ENCODE measurements at places on chromosomes 4 and X.

- DNase-seq = peak; percentile 66
Observed at GRCh38 chrX:65668377-65669310, 1.2 kb downstream of the MSN start.

- no peak for DNase-seq
Observed at GRCh38 chr4:68342134-68342533, 7.8 kb downstream of the YTHDC1 start.

- no peak for DNase-seq
Observed at GRCh38 chr4:147929746-147930145, 197.9 kb downstream of the ARHGAP10 start.

GRCh38 chr4:794900-795725 is 30.8 kb downstream of the CPLX1 start:
- no peak for DNase-seq

DNA sequence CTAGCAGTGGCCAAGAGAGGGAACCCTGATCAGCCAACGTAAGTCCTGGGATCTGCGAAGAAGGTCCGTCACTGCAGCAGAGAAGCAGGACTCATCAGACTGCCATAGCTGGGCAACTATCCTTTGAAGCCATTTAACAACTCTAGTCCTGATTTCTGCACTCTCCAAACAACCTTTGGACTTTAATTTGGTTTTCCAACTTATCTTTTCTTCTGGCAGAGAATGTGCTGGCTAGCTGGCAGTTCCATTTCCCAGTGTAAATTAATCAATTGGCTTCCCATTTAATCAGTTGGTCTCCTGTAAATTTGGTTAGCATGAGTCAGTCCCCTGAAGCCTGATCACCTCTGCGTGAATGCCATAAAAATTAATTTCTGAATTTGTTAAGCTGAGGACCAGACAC is 153.7 kb upstream of the GPR101 start:
- no peak for DNase-seq

DNA sequence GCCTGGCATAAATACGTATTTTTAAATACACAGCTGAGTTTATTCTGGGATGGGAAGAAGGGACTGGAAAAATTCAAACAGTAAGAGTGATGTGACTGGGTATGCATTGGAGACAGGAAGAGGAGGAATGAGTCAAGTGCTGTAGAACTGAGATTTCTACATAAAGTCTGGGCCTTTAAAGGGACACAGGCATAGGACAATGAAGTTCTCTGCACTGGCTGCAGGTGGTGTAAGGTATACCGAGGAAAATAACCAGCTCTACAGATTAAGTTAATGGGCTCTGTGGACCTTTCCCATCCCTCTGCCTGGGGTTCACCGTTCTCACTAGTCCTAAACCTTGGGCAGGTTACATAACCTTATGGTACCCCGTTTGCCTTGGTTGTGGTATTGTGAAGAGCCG is 68.7 kb downstream of the DHX15 start:
- no peak for DNase-seq

- no peak for DNase-seq
Observed at GRCh38 chr4:110850461-110851442, 227.9 kb upstream of the PITX2 start.

- no peak for DNase-seq
Observed at GRCh38 chr4:173128199-173128890, 40.3 kb upstream of the GALNT7 start.

GRCh38 chr4:88102026-88102425 is 56.4 kb downstream of the ABCG2 start:
- no peak for DNase-seq

GRCh38 chrX:14920196-14920595 is 47.0 kb downstream of the MOSPD2 start:
- DNase-seq = no peak

- DNase-seq = no peak
Observed at GRCh38 chr4:24533364-24533763, 51.0 kb downstream of the DHX15 start.
